ENCODE measurements at places on chromosomes 1 and 21.

- DNase-seq, result peak; percentile 53
These were observed 58.7 kb upstream of the ABCG1 start for GRCh38 chr21:42160111-42160721.

GRCh38 chr1:110477967-110478640 lies 27.2 kb downstream of the PROK1 start:
- no peak for DNase-seq

DNA sequence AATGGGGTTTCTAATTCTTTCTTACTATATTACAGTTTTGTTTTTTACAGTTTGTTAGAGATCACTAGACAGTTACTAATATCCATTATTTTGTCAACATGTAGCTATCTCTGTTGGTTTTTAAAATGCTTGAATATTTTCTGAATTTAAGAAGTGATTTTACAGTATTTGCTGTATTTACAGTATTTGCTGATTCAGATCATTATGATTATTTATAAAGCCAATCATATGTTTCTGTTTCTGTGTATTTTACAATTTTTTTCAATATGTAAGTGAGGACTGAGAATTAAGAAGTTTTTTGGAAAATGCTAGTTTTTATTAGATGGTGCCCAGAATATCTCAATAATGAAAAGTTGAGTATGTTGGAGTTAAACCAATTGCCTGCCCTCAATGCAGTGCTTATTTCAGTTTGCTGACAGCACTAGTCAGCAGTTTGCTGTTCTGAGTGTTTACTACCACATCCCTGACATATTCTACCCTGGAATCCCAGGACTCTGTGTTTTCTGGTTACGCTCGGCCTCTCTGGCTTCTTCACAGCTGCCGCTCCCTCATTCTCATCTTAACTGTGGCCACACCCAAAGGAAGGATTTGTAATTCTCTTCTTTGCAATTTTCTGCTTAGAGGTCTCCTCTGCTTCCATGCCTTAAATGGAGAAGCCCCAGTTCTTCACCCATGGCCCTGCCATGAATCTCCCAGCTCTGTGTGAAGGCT lies 68.0 kb upstream of the BACH1 start:
- DNase-seq, result no peak

DNA sequence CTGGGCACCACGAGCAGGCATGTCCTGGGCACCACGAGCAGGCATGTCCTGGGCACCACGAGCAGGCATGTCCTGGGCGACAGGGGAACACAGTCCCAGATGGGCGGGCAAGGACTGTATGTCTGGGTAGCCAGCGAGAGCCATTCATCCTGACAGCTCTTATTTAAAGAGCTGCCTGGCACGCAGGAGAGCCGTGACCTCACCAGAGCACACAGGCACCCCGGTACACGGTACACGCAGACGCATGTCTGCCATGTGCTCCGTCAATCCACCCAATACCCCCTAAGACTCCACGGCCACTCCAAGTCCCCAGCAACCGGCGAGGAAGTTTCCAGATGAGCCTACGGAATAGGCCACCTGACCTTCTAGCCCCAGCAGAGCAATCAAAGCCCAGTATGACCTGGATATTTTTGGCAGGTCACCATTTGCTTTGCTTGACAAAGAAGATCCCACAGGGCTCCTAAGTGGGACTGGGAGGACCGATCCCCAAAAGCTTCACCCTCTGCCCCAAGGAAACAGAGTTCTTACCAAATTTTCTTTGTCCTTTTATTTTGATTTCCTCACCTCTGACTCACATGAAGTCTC lies 51.7 kb downstream of the CASZ1 start:
- no peak for DNase-seq

GRCh38 chr1:194044892-194045291 lies 858.5 kb upstream of the B3GALT2 start:
- DNase-seq, result no peak
